Inflammatory macrophage (primary cell): ENCODE measurements at places on chromosomes 11 and 22.
A peak's percentile ranks its signal among the peaks of the same experiment; 100 is the strongest.

- no peak for DNase-seq
Observed at GRCh38 chr22:44328326-44328725, 15.6 kb upstream of the SHISAL1 start.

DNA sequence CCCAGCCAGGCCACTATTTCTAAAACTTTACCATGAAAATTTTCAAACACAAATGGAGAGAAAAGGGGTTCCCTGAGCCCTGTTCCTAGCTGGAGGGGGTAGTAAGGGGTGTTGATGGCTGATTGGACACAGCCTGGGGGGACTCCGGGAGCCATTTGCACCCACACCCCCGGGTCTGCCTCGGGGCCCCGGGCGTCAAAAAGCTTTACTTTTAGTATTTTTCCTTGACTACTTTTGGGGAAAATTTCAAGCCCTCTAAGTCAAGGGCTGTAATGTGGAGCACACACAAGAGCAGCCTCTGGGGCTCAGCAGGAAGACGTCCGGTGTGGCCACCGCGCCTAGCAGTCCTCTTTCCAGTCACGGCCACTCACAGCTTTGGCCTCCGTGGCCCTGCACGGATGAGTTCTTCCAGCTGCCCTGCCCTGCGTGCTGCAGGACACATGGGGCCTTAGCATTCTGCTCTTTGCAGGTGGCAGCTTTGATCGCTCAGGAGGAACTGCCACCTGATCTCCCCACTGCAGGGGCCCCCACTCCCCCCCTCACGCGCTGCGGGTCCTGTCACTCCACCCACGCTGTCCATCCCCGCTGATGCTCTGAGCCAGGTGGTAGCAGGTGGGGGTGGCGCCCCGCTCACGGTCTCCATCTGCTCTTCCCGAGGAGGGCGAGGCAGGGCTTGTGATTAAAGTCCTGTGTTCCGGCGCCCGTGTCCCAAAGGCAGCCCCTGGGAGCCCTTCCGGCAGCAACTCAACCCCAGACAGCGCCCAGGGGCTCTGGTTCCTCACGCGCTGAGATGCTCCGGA is 14.4 kb downstream of the RNH1 start:
- DNase-seq, result no peak

DNA sequence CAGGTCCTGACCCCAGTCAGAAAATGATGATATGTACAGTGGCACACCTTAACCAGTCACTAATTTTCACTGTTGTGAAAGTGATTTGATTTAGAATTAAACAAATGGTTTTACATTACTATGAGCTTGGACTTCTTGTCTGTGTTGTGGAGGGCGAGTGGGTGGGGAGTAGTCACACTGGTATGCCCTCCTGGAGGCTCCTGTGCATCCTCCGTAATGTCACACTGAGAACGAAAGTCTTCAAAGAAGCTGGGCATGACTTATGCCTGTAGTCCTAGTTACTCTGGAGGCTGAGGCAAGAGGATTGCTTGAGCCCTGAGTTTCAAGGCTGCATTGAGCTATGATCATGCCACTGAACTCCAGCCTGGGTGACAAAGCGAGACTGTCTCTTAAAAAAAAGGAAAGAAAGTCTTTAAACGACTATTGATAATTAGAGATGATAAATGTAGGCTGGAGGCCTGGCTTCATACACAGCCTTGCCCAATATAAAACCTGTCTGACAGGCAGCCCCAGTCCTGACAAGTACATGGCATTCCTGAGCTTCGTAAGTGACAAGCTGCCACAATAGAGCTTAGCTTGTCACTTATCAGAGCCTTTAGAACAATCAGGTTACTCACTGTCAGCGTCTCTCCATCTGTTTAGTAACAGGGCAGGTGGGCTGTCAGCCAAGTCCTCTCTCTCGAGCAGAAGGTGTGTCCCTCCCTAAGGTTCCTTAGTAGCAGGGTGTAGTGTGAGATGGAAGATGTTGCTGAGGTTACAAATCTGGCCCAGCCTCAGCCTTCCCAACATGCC is 5.0 kb upstream of the LIMK2 start:
- DNase-seq, result no peak

DNA sequence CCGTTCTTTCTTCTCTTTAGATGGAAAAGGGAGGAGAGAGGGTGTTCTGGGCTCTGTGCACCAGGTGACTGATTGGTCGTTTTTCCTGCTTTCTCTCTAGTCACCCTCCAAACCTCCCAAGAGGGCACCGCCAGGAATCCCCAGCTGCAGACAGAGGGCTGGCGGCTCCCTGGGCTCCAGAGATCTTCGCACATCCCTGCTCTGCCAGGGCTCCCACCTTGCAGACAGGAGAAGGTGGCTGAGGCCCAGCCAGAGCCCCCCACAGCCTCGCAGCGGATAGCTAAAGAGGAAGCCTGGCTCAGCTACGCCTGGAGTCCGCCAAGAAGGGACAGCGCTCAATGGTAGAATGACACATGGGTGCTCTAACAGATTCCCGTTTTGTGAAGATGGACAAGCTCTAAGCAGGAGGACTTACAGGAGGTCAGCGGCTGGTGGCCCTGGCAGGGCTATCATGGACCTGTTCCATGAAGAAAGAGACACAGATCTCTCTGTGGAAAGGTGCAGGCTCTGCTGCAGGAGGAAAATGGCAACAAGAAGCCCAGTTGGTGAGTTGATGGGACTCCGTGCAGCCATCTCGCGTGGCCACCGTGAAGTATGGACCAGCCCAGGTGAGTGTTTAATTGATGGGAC is 976.9 kb downstream of the BRD1 start:
- DNase-seq, result no peak

DNA sequence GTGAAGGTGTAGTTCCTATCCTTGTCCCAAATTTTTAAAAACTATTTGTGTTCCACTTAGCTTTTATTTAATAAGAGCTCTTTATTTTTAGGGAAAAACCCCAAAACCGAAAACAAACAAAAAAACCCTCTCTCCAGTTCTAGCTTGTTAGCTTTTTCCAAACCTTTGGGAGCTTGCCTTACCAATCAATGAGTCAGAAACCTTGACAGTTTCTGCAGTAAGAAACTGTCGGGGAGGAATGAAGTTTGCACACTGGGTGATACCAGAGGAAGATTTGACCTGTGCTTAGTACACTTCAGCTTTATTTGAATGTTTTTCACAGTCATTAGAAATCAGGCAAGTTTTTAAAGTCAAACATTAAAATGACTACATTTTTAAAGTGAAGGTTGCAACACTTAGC is 105.0 kb downstream of the FAT3 start:
- no peak for DNase-seq

DNA sequence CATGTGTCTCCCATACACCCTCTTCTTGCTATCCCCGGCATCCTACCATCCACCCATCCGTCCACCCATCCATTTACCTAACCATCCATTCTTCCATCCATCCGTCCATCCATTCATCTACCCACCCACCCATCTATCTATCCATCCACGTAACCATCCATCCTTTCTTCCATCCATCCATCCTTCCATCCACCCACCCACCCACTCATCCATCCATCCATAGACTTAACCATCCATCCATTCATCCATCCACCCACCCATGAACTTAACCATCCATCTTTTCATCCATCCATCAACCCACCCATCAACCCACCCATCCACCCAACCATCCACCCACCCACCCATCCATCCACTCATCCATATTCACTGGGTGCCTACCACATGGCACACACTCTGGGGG is 10.6 kb upstream of the CDC42EP2 start:
- DNase-seq, result no peak

GRCh38 chr11:63939397-63939891 is 642 bp downstream of the NAA40 start:
- DNase-seq, result no peak

- DNase-seq, result peak; percentile 58
Observed at GRCh38 chr11:122864386-122865115, 18.0 kb upstream of the JHY start.

DNA sequence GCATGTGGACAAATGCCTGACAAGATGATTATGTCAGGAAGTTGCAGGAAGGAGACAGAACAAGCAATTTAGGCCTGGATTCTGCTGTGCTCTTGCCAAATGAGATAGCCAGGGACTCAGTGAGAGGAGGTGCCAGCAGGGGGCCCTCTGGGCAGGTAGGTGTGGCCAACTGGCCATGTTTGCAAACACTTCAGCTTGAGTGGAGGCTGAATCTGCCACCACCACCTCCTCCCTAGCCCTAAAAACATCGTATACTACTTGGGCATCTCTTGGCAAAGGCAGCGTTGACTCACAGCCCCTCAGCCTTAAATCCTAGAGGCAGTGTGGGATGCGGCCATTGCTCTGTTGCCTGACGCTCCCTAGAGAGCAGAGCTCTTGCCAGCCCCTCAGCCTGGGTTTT is 95.1 kb upstream of the PLET1 start:
- peak; percentile 9 for DNase-seq

- DNase-seq, result no peak
Observed at GRCh38 chr22:35220221-35220620, 37.1 kb upstream of the HMGXB4 start.

- DNase-seq, result no peak
Observed at GRCh38 chr11:9720290-9720630, 56.4 kb downstream of the SWAP70 start.

GRCh38 chr11:110928391-110928790 is 216.2 kb upstream of the ARHGAP20 start:
- no peak for DNase-seq

- DNase-seq, result no peak
Observed at GRCh38 chr22:44931077-44931540, 78.7 kb downstream of the PHF21B start.

- peak; percentile 29 for DNase-seq
Observed at GRCh38 chr11:11265994-11266606, 87.0 kb downstream of the CSNK2A3 start.

DNA sequence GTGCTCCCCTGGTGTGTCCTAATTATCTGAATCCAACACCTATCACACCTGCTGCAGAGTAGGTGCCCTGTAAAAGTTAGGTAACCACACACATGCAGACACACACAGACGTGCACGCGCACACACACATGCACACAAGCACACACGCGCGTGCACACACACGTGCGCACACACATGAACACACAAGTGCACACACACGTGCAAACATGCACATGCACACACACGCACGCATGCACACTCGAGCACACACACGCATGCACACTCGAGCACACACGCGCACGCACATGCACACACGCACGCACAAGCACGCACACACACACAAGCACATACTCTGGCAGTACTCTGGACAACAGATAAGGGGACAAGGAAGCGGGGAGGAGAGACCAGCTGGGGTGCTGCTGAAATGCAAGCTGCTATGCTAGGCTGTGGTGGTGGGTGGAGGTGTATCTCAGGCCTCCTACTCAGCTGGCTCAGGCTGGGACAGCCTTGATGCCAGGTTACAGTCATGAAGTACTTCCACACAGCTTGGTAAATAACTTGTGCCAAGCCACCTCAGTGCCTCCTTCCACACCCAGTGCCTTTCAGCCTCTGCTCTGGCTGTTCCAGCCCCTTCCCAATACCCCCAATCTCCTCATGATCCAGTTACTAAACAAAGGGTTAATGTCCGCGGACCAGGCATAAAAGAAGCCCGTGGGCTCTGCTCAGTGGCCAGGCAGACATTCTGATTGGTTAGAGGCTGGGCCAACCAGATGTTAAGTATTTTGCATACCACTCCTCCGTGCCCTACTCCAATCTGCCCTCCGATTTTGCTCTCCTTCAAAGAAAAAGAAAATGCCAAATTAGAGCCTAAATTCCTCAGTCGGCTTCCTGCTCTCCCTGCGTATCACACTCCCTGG is 374.1 kb downstream of the TENM4 start:
- no peak for DNase-seq
